GDM1 (cell line): ENCODE measurements at places on chromosomes 11 and 22.

DNA sequence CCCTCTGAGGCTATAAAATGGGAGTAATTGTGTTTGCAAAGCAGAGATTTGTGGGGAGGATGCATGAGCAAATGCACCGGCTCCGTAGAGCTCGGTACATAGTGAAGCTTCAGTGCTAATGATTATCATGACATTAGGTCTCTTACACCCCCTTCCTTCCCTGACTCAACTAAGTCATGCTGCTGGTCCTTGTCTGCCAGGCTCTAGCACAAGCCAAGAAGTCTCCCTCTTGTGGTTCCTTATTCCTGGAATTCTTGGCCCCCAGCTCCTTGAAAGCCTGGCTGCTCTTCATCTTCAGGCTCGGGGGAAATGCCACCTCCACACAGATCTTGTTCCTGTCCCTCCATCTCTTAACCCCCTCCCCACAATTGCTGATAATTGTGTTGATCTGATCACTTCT lies 45.7 kb upstream of the SYT13 start:
- no peak for DNase-seq

DNA sequence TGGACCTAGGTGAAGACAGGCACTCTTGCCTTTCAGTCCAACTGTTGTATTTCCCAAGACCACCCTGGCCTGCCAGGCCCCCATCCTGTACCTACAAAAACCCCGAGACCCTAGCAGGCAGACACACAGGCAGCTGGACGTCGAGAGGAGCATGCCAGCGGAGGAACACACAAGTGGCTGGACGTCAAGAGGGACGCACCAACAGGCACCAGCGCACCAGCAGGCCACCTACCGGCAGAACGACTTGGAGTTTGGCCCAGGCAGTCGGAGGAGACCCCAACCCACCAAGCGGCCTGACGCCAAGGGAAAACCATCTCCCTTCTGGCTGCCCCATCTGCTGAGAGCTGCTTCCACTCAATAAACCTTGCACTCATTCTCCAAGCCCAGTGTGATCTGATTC lies 1883.4 kb upstream of the RAG2 start:
- DNase-seq, result no peak

- DNase-seq, result no peak
Measured at GRCh38 chr22:23285236-23285635, 104.9 kb downstream of the BCR start.

GRCh38 chr11:124865181-124865901 lies at the start of gene ROBO3:
TSS of gene ROBO3 (plus strand) at chr11:124865432. CDS start at chr11:124865578, 146 bp downstream.
- DNase-seq, result no peak

- DNase-seq, result no peak
Measured at GRCh38 chr22:50238755-50239154, 6.1 kb downstream of the TUBGCP6 start.

DNA sequence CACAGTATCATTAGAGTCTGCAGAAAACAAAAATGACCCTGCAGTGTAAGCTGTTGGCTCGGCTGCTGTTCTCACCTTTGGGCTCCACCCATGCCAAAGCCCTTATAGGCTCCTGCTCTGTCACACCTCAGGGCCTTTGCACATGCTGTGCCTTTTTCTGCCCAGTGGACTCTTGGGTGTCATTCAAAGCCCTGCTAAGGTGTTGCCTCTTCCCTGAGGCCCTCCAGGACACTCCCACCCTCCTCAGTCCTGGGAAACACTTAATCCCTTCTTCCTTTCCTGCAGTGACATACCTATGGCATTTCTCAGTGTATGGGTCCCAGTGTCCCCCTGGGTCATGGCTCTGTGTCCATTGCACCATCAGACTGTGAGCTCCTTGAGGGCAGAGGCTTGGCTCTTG lies 29.1 kb upstream of the CACNG2 start:
- no peak for DNase-seq

DNA sequence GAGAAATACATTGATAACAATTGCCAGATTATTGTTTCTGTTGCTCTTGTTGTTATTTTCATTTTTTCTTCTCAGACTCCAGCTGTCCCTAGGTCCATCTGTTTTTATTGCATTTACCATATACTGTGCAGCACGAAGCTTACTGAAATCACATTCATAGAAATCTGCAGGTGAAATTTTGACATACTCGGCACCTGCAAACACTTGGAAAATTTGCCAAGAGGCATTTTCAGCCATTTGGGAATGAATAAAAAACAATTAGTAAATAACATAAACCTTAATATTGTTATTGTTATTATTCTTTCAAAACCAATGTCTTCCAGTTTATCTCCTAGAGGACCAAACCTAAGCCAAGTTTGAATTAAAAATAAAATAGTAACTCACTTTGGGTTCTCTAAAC lies 2357.2 kb downstream of the LRRC4C start:
- no peak for DNase-seq

DNA sequence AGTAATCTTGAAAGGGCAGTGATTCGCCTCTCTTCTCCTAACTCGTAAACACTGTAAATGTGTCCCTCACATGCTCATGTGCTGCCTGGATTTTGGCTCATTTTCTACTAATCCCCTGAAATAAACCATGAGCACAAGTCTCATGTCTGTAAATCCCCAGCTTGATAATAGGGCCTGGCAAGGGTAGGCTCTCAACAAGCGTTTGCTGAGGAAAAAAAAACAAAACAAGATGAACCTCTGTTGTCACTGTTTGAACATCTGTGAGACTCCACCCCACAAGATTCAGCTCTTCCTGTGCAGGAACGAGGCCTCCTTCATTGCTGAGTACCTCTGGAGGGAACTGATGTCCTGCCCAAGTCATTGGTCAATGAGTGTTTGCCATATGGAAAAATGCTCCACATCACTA lies 4.5 kb upstream of the CYB5R2 start:
- no peak for DNase-seq

DNA sequence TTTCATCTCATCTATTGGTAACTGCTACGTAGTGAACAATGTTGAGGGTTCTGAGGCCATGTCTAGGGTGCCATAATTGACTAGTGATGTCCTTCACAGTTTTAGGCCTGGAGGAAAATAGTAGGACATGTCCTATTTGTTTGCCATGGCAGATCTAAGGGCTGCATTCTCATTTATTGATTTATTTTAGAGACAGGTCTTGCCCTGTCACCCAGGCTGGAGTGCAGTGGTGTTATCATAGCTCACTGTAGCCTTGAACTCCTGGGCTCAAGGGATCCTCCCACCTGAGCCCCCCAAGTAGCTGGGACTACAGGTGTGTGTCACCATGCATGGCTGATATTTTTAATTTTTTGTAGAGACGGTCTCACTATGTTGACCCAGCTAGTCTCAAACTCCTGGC lies 5.2 kb downstream of the CEP164 start:
- DNase-seq, result no peak

- DNase-seq, result no peak
Measured at GRCh38 chr11:13283636-13284035, 6.0 kb downstream of the BMAL1 start.

DNA sequence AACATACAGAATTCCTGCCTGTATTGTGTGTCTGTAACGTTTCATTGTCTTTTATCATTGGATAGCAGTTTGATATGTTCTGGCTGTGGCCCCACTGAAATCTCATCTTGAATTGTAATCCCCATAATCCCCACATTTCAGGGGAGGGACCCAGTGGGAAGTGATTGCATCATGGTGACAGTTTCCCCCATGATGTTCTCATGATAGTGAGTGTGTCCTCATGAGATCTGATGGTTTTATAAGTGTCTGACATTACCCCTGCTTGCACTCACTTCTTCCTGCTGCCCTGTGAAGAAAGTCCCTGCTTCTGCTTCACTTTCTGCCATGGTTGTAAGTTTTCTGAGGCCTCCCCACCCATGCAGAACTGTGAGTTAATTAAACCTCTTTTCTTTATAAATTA lies 19.6 kb upstream of the MTMR2 start:
- DNase-seq, result no peak

GRCh38 chr11:69582756-69583467 lies 58.0 kb upstream of the CCND1 start:
- DNase-seq, result no peak

DNA sequence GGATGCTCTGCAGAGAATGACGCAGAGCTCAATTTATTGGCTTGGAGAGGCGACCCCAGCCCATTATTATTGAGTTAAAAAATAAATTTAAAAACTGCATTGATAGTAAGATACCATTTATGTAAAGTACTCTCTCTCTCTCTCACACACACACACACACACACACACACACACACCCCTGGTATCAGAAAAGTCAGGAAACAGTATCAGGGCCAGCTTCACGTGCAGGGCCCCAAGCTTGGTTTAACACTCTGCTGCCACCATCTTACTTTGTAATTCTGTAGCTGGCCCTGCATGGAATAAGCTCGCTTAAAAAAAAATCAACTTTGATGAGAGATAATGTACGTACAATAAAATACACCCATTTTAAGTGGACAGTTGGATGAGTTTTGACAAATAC lies 59.8 kb upstream of the CD5 start:
- no peak for DNase-seq

DNA sequence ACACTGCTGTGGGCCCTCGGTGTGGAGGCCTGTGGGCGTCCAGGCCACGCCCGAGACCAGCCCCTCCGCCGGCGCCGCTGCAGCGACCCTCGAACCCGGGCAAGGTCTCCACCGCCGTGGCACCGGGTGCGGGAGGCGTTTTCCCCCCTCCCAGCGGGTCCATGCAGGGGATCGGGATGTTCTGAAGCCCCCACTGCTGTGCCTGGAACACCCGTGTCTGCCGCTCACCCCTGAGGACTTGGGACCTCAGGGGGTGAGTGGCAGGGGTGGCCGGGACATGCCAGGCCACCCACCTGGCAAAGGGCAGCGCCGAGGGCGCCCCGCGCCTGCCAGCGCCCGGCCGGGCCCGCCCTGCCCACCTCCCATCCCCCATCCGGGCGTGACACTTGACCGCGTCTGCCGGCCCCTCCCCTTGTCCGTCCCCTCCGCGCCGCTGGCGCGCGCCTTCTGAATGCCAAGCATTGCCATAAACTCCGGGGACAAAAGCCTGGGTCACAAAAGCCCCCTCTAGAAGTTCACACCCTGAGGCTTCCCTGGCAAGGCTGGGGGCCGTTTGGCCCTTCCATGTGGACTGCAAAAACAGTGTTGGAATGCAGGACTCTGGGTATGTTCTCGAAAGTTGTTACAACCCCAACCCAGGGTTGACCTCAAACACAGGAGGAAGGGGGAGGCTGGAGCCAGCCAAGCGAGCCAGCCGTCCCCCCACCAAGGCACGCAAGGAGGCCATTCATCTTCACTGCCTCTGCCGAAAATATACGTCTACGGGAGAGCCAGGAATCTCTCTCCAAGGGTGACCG lies 819 bp upstream of the KCNQ1OT1 start:
- DNase-seq, result no peak

DNA sequence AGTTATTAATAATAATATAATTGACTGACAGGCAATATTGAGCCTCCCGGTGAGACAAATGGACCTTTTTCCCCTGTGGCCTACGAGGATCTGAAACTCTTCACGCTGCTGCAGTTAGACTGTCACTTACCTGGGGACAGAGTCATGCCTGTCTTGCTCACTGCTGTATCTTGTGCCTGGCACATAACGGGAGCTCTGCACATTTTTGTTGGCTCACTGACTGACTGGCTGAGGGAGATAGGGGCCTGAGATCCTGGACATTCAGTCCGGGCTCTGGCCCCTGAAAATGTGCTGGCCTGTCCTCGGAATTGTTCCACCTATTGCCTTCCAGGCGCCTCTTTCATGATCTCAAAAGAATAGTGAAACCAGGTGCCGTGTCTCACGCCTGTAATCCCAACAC lies 743 bp upstream of the CD3D start:
- no peak for DNase-seq

- no peak for DNase-seq
Measured at GRCh38 chr11:78156127-78156844, 16.9 kb upstream of the ALG8 start.

GRCh38 chr22:46267431-46268279 lies at the start of gene TTC38:
TSS of gene TTC38 (plus strand) at chr22:46268008. CDS start at chr22:46268040, 32 bp downstream.
- DNase-seq, result peak; percentile 41

- DNase-seq, result peak; percentile 44
Measured at GRCh38 chr11:57711414-57712255, at the start of gene MED19. TSS of gene MED19 (minus strand) at chr11:57712215. CDS start at chr11:57712179, 36 bp downstream.

DNA sequence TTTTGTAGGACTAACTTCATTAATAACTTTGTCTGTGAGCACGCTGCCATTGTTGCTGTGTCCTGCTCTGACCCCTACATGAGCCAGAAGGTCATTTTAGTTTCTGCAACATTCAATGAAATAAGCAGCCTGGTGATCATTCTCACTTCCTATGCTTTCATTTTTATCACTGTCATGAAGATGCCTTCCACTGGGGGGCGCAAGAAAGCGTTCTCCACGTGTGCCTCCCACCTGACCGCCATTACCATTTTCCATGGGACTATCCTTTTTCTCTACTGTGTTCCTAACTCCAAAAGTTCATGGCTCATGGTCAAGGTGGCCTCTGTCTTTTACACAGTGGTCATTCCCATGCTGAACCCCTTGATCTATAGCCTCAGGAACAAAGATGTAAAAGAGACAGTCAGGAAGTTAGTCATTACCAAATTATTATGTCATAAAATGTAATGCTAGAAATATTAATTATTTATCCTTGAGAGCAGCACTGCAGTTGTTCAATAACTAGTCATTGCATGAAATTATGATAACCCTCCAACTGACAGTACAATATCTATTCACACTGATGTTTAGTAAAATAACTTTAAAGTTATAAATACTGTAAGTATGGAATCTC lies 46.4 kb upstream of the OR5D13 start:
- DNase-seq, result no peak

- no peak for DNase-seq
Measured at GRCh38 chr11:77658213-77659013, 20.8 kb upstream of the CLNS1A start.

GRCh38 chr11:116033931-116034553 lies 529.8 kb upstream of the CADM1 start:
- DNase-seq, result no peak

DNA sequence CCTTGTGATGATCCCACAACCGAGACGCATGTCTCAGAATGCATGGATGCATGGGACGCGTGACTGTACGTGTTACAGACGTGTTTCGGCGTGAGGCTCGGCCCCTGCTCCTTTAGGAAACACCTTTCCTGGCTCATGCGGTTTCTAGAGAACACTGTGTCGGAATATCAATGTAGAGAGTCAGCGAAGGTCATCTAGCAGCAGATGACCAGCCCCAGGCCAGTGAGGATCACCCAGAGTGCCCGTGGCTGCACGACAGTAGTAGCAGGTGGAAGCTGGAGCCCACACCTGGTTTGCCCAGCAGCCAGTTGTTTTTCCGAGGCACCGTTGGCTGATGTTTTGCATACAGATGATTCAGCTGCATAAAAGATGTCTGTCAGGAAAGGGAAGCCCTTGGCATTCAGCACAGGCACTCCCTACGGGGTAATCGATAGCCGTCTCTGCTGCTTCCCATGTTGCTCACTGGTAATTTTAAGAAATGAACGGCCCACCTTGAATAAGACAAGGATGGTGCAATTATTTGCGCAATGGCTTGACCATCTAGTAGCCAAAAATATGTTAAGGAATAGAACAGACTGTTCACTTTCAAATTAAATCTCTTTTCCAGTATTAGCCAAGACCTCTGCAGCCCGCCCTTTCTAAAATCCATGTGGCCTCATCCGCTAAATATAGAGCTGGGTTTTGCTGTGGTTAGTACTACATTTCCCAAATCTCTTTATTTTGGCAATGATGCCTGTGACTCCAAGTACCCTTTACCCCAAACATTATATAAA lies 1.1 kb upstream of the CLTCL1 start:
- no peak for DNase-seq

GRCh38 chr11:14587258-14587657 lies 56.3 kb upstream of the PDE3B start:
- DNase-seq, result no peak
